HT1080 (cell line): ENCODE measurements at places on chromosomes 11 and 22.

- DNase-seq, result peak; percentile 35
Observed at GRCh38 chr11:111922803-111923202, 4.1 kb downstream of the C11orf52 start.

DNA sequence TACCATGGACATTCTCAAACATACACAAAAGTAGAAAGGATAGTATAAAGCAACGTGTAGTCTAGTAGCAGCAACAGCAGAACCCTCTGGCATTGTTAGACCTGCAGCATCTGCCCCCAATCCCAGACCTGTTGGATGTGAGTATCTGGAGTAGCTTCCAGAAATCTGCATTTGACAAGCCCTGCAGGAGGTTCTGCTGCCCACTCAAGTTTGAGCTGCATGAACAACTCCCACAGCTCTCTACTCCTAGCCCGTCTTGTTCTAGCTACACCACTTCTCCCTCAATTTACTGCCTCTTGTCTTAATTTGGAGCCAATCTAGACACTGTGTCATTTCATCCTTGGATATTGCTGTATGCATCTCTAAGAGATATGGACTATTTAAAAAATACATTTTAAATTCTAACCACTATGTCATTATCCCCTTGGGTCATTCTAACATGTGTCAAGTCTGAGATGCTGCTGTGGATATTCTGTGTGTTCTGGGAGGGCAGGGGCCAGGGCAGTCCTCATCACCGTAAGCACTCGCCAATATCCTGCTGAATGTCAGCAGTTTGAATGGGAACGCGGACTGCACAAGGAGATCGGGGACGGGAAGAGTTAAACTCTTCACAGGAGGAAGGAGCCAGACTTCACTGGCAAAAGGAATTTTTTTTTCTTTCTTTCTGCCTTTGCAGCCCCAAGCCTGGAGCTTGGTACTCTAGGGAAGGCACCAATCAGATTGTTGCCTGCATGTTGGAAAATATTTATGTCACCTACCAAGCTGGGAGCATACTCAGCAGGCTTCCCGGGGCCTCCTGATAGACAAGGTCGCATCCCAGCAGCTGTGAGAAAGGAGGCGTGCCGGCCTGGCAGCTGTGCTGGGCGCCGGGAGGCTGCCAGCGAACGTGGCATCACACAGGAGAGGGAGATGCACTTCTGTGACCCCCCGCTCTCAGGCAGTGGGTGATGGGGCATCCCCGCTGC lies 429.0 kb downstream of the MIAT start:
- no peak for DNase-seq

GRCh38 chr11:10543782-10544181 lies 2.8 kb upstream of the RNF141 start:
- no peak for DNase-seq

DNA sequence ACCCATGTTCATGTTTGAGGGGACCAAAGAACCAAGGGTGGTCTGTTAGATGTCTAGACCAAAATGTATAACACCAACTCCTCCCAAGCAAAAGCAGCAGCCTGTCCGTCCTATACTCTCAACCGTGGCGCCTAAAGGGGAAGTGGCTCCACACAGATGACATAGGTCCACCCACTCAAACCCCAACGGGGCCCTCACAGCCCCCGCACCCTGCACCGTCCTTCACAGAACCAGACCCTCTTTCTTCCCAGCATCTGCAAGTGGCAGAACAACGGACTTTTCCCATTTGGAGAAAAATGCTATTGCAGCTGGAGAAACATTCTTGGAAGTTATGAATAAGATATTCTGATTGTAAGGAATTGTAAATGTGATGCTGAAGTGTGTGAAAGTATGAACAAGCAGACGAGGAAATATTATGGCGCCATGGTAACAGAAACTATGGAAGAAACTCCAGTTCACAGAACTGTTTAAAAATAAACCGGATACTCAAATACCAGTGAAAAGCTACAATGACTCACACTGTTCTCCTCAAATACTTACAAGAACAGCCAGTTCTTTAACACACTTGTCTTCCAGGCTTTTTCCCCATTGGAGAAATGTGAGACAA lies 76.5 kb upstream of the ARFGAP3 start:
- DNase-seq, result peak; percentile 93

DNA sequence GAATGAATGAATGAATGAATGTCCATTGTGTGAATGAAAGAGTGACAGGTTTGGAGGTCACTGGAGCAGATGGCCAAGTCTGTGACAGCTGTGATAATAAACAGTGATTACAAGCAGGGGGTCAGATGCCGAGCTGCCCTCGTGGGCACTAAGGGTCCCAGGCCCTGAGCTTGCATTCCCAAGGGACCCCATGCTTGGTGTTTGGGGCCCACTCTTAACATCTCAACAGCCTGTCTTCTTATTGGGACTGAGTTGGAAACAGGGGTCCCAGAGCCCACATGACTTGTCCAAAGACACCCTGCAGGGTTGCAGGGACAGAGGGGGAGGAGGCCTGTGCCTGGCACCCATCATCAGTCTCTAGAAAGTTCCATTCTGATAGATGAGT lies 12.0 kb upstream of the ANO1 start:
- DNase-seq, result no peak

- DNase-seq, result no peak
Observed at GRCh38 chr22:44520465-44521094, 22.5 kb upstream of the RTL6 start.

DNA sequence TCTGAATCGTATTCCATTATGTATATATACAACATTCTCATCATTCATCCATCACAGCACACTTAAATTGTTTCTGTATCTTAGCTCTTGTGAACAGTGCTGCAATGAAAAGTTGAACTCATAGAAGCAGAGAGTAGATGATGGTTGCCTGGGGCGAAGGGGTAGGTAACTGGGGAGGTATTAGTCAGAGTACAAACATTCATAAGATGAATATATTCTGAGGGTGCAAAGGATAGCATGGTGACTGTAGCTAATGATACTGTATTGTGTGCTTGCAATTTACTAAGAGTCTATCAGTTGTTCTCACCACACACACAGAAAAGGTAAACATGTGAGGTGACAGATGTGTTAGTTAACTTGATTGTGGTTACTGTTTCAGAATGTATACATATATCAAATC lies 12.6 kb upstream of the RFPL2 start:
- no peak for DNase-seq
